ENCODE measurements at places on chromosomes 13 and 19.

GRCh38 chr13:40992678-40993518 lies 26.2 kb downstream of the ELF1 start:
- no peak for DNase-seq

GRCh38 chr19:58227964-58228584 lies 640 bp upstream of the ZNF544 start:
- DNase-seq, result no peak

DNA sequence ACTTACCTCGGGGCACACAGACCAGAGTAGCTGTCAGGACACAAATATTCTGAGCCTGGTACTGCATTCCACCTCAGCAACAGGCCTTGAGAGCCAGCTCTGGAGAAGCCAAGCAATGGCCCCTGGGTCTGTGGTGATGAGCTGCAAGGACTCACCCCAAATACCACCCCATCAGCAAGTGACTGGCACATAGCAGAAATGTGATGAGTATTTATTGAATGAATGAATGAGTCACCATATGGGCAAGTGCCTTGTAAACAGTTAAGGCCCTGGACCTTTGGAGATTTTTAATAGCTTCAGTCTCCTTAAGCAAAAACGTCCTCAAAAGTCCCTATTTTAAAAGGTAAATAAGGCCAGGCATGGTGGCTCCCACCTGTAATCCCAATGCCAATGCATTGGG lies 18.2 kb downstream of the GSX1 start:
- DNase-seq, result no peak

- peak; percentile 71 for DNase-seq
Observed at GRCh38 chr19:872266-872951, 12.9 kb downstream of the CFD start.

DNA sequence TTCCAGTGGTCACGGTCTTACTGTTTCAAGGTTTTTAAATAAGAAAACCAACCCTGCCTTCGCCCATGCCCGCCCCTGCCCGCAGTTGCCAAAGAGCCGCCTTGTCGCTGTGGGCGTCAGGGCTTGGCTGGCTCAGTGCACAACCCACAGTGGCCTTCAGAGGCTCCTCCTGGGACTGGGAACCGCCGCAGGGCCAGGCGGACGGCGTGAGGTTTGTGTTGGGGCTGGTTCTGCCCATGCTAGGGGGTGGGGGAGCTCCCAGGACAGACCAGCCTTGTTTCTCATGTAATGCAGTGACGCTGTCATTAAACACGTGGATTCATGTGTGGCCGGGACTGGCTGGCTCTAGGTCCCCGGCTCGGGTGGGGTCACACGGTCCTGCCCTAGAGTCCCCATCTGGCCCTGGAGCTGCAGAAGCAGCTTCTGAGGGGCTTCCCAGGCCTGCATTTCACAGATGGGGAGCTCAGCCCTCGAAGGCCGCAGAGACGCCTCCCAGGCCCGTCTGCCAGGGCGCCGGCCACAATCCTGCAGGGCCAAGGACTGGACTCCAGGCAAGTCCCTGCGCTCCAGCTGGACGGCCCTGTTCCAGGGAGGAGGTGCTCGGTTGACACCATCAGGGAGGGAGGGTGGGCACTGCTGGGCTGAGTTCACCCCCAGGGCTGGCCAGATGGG lies 2.4 kb upstream of the TEKTIP1 start:
- no peak for DNase-seq

DNA sequence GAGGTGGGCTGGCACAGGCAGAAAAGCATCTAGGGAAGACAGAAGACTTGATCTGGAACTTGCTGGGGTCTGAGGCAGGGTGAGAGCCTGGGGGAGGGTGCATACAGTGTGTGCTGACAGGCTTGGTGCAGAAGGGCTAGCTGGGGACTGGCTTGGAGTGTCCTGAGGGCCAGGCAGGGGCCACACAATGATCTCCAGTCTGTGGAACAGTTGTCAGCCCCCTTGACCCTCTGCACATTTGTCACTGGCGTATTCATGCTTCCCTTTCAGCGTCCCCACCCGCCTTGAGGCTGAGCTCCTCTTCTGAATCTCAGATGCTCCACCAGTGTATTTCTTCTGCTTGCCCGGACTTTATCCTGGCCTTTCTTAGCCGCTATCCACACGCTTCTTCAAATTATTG lies 2.8 kb upstream of the MICU2 start:
- no peak for DNase-seq
